ENCODE measurements at places on chromosomes 6 and 20.

GRCh38 chr6:157989541-157990289, 8.1 kb downstream of the SYNJ2 start:
- DNase-seq, result no peak

DNA sequence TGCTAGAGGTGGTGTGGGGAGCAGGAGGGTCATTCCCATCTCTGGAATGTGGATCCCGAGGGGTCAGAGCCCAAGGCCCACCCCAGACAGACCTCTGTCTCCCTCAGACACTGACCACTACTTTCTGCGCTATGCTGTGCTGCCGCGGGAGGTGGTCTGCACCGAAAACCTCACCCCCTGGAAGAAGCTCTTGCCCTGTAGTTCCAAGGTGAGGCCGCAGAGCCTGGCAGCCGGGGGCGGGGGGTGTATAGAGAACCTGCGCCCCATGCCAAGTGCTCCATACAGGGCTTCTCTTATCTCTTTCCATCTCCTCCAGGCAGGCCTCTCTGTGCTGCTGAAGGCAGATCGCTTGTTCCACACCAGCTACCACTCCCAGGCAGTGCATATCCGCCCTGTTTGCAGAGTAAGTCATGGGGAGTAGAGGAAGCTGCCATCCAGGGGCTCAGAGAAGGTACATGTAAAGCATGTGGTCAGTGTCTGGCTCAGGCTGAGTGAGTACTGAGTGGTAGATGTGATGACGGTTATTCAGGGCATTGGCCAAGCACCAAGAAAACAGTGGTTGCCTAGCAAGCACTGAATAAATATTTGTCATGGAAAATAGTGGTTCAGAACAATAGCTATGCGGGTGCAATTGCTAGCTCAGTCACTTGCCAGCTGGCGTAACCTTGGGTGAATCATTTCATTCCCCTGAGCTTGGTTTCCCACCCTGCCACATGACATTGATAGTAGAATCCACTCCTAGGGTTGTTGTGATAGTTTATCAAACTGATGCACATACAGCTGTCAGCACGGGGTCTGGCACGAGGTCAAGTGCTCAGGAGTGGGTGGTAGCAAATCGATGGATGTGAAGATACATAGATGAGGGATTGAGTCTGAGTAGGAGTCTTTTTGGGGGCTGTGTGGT, 3.5 kb downstream of the PIGT start:
- no peak for DNase-seq

GRCh38 chr6:111809264-111809663, 64.0 kb downstream of the FYN start:
- no peak for DNase-seq

DNA sequence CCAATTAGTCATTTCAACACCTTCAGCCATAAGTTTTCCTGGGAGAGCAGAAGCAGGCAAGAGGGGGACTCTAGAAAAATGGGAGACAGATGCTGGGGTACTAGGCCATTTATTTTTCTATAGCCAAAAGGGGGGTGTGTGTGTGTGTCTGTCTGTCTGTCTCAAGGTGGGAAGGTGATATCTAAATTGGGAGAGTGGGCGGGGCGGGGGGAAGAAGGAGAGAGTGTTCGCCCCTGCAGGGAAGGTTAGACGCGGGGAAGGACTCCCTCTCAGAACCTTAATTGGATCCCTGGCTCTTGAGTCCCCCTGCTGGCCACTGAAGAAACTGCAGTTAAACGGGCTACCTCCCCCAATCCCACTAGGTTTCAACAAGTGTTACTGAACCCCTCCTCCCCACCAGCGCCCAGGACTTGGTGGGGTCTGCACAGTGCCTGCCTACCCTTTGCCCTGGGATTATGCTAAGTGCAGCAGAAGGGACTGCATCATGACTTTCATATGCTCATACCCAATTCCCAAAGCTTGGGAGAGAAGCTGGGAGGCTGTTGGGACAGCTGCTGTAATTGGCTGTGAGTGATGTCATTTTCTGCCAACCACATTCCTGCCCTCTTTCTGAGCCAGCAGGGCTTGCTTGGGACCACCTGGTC, 45.8 kb downstream of the FOXP4 start:
- peak; percentile 67 for DNase-seq

- no peak for DNase-seq
These were observed 405 bp downstream of the RALGAPA2 start for GRCh38 chr20:20712004-20712473.

DNA sequence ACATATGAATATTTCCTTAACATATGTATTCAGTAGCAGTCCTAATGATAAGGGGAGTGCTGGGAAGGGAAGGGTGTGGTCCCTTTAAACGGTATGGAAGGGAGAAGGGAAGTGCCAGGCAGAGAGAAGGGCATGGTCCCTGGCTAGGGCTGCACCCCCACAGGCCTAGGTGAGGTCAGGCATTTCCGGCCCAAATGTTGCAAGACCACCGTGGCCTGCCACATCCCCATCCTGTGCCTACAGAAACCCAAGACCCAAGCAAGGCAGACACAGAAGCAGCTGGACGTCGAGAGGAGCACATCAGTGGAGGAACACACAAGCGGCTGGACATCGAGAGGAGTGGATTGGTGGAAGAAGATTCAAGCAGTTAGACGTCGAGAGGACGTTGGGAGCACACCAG, 5.9 kb downstream of the RRAGD start:
- DNase-seq, result no peak

DNA sequence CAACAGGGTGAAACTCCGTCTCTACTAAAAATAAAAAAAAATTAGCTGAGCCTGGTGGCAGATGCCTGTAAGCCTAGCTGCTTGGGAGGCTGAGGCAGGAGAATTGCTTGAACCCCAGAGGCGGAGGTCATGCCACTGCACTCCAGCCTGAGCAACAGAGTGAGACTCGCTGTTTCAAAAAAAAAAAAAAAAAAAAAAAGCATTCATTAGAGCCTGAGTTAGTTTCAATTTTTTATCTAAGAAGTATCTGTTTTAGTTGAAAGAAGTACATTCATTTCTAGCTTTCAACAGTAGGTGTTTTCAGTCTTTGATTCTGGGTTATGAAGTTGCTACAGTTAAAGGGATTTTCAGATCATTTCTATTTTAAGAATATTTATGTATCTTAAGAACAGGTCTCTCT, 42.2 kb downstream of the ZNF292 start:
- no peak for DNase-seq

DNA sequence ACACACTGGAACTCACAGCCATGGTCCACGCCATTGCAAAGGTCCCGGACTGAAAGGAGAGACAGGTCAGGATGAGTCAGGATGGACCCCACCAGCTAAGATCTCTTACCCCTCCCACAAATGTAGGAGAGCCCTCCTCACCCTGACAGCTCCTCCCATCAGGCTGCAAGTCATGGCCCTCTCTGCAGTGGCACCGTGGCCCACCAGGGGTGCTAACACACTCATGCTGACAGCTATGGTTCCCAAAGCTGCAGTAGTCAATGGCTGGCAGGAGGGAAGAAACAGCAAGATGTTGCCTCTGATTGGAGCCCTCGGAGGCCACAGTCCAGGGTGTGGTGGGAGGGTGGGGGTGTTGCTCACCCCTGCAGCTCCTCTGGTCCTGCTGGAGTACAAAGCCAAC, 5.7 kb upstream of the RBPJL start:
- no peak for DNase-seq

DNA sequence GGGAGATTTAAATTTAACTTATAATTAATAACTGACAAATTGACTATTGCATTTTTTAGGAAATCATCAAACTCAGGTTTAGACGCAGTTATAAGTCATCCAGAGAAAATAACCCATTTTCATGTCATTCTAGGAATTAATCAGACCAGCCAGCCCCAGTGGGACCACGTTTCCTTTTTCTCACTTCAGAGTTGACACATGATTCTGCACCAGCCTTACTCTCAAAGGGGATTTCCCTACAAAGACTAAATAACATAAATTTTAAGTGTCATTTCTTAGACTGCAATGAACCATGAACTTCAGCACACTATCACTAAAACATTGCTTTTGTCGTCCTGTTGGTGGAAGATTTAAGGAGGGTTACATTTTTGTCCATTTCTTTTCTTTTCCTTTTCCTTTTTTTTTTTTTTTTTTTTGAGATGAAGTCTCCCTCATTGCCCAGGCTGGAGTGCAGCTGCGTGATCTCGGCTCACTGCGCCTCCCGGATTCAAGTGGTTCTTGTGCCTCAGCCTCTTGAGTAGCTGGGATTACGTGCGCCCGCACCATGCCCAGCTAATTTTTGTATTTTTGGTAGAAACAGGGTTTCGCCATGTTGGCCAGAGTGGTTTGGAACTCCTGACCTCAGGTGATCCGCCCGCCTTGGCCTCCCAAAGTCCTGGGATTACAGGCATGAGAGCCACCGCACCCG, 3.6 kb downstream of the IPCEF1 start:
- DNase-seq, result peak; percentile 9

GRCh38 chr6:150877928-150878327, 12.4 kb downstream of the MTHFD1L start:
- no peak for DNase-seq

DNA sequence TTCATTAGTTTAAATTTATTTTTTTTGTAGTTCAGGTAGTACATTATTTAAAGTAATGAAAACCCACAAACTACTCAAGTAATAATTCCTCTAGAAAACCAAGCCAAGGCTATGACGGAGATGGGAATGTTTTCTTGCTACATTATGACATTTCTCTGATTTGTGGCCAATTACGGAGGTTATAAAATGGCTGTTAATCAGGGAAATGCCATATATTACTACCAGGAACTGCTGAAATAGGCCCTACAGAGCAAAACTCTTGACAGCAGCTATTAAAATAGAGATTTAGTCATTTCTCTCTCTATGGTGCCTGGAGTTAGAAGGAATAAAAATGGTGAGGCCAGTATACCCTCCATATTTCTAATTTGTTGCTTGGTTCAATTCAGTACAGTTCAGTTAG, 280.0 kb downstream of the ARHGAP18 start:
- DNase-seq, result no peak

- DNase-seq, result no peak
These were observed 161.3 kb downstream of the SOX4 start for GRCh38 chr6:21754891-21755290.

GRCh38 chr20:49519777-49520359, 37.4 kb upstream of the KCNB1 start:
- no peak for DNase-seq

Measured in stimulated activated CD8-positive, alpha-beta memory T cell treated with anti-CD3 and anti-CD28 coated beads, Interleukin-4, amount 100 ng/mL, for 24 hours (primary cell).